ENCODE measurements at places on chromosomes 7 and 10. TPM values are rescaled to one million over a fixed set of nuclear protein-coding genes. Genes with fewer than 3 reads are reported as not detected.

DNA sequence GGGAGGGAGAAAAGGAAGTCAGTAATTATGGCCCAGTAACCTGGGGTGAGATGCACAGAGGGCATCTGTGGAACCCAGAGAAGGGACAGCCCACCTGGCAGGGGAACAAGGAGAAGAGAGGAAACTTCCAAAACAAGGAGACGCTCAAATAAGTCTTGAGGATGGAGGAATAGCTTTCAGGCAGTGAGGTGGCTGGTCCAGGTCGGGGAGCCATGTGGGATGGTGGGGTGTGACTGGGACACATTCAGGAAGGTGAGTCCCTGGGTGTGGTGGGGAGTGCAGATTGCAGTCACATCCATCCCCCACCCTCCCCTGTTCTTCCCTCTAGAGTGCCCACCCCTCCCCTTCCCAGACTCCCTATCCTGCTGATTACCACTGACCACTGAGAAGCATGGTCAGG, 175.4 kb downstream of the GRID1 start:
- DNase-seq, result no peak

- no peak for DNase-seq
Observed at GRCh38 chr7:25032774-25033743, 53.1 kb upstream of the OSBPL3 start.

DNA sequence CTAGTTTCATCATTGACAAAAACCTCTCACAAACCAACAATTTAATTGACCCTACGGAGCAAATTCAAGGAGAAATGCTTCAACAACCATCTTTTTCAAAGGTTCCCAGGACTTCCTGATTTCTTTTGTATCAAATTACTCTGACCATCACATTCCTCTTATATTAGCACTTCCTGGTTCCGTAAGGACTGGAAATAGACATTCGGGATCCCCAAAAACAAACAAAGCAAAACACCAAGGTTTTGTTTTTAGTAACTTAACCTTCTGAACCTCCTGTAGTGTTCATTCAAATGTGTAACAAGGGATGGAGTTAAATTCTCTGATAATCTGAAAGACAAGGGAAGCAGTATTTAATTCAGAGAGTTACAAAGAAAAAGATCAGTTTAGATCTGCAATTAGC, 387.6 kb upstream of the NRP1 start:
- no peak for DNase-seq

DNA sequence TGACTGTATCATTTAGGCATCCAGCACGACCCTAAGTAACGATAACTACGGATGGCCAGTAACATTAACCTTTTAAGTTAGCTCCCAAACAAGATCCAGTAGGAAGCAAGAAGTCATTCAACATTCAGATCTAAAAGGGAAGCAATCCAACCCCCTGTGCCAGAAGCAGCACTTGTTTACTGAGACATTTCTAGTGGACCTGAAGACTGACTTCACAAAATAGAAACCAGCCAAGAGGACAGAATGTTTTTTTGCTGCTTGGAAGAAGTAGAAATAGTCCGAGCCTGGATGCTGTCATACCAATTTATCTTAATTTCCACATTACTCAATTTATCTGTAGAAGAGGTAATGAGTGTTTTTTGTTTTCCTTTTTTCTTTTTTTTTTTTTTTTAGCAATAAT, 88.0 kb upstream of the CTTNBP2 start:
- DNase-seq, result no peak

GRCh38 chr7:21160401-21160800, 267.5 kb upstream of the SP4 start:
- no peak for DNase-seq

DNA sequence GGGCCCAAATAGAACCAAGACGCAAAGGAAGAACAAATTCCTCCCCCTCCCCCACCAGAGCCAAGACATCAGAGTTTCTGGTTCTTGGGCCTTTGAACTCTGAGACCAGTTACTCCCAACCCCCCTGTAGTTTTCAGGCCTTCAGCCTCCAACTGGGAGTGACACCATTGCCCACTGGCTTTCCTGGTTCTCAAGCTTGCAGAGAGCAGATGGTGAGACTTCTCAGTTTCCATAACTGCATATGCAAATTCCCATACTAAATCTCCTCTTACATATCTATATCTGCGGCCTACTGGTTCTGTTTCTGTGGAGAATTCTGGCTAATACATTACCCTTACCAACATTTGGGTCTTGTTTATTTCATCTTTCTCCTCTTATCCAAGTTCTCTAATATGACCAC, 762.9 kb downstream of the GRM8 start:
- DNase-seq, result no peak

DNA sequence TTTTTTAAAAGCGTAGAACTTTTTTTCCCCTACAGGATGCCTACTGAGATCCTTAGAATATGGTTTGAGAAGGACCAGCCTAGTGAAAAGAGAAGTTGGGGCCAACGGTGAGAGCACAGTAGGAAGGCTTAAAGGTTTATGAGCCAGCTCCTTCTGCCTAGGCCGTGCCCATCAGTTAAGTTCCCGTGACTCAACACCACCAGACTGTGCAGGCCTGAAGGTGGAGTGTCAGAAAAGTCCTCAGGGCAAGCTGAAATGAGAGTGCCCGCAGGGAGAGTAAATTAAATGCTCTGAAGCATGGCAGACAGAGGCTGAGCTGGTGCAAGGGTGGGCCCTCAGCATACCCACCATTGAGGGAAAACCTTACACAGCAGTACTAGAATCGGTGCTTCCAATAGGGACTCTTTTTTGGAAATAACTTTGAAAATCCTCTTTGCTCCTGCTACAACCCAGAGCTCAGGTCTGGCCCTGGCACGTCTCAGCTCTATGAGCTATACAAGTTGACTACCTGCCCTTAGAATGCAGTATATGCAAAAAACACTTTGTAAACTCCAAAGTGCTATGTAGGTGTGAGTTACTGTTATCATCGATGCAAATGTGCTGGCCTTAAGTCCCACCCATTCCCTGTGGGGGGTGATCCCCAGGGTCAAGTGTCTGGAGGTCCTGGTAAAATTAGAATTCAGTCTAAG, 15.2 kb upstream of the C10orf67 start:
- no peak for DNase-seq

DNA sequence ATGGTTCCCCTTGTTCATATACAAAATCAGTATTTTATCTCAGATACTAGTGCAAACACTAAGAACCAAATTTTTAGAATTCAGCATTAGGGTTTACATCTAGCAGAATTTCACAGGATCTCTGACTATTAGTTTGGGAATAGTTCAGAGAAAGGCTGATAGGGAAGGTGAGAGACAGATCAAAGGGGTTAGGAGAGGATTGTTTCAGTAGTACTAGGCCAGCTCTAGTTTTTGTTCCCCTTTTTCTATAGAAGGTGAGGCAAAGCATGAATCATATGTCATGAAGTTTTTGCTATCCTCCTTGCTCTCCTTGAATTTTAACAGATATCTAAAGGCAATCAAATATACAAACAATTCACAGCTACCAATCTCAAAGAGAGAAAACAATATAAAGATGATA, 26.1 kb upstream of the CTNNA3 start:
- DNase-seq, result no peak

Gene IL6
- 4.1 TPM for total RNA-seq

Gene AGR2
- 18.3 TPM for total RNA-seq

Gene NUTM2B
- 2.2 TPM for total RNA-seq

Gene PSD
- total RNA-seq, result 11.6 TPM

Gene TMEM72
- total RNA-seq, result 2.2 TPM

Gene TRIM50
- total RNA-seq, result 0.48 TPM

Gene MUC12
- 2.9 TPM for total RNA-seq

Gene SPDYE9
- total RNA-seq, result 1.7 TPM
